Stimulated activated CD8-positive, alpha-beta memory T cell treated with anti-CD3 and anti-CD28 coated beads, Interleukin-15, amount 100 ng/mL, for 1 hour (primary cell): ENCODE measurements at places on chromosomes 6 and 20.

DNA sequence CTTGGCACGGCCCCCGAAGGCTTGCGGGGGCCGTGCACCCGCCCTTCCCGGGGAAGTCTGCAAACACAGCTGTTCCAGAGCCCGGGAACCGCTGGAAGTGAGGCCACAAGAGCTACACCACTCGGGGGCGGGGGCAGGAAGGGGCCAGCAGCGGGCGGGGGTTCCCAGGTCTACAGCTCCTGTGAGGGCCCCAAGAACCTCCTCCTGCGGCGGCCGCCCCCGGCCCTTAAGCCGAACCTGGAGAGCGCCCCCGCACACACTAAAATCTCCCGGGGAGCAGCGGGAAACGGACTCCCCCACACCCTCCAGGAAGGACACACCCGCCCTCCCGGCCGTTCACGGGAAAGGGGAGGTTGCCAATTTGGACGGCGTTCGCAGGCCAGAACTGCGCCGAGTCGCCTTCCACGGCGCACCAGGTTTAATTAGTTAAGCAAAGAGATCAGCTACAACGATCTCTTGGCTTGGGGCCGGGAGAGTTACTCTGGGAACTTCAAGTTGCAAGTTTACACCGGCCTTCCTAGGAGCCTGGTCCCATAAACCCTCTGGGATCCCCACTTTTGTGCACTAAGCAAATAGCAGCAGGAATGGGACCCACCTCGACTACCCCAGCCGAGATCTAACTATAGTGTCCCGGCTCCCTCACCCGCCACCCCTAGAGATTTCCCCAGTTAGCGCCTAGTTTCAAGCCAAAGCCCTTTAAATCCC, 1.7 kb downstream of the JAG1 start:
- DNase-seq = no peak

DNA sequence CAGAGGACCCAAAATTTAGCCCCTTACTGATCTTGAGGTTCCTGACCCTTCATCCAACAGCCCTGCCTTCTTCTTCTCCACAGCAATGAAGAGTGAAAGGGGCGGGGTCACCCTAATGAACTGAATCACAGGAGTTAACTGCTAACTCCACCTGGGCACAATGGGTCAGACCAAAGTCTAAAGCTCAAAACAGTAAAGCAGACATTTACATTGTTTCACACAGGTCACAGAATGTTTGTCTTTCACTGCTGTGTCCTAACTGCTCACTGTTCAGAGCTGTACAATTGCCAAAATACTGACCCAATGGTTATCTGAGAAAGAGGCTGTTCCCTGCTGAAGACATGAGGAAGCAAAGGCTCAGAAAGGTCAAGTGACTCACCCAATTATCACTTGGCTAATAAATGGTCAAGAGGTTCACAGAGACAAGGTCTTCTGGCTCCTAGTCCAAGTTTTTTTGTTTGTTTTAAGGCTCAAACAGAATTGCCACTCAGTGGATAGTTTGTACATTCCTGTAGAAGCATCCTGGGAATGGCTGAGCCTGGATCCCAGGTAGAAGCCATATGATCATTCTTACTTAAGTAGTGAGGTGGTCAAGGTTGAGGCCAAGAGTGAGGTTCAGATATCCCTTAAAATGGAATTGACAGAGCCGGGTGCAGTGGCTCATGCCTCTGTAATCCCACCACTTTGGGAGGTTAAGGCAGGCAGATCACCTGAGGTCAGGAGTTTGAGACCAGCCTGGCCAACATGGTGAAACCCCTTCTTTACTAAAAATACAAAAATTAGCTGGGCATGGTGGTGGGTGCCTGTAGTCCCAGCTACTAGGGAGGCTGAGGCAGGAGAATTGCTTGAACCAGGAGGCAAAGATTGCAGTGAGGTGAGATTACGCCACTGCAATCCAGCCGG, 35.1 kb upstream of the FAM83C start:
- DNase-seq = no peak

DNA sequence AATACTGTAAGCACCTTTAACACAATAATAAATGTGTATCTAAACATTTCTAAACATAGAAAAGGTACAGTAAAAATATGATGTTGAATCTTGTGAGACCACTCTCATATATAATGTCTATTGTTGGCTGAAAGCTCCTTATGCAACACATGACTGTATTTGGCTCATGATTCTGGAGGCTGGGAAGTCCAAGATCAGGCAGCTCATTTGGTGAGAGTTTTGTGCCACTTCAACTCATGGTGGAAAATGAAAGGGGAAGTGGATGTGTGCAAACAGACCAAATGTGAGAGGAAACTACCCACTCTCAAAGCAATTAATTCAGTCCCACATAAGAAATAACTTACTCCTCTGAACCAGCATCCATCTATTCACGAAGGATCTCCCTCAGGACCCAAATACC, 257.7 kb upstream of the OPRM1 start:
- no peak for DNase-seq

DNA sequence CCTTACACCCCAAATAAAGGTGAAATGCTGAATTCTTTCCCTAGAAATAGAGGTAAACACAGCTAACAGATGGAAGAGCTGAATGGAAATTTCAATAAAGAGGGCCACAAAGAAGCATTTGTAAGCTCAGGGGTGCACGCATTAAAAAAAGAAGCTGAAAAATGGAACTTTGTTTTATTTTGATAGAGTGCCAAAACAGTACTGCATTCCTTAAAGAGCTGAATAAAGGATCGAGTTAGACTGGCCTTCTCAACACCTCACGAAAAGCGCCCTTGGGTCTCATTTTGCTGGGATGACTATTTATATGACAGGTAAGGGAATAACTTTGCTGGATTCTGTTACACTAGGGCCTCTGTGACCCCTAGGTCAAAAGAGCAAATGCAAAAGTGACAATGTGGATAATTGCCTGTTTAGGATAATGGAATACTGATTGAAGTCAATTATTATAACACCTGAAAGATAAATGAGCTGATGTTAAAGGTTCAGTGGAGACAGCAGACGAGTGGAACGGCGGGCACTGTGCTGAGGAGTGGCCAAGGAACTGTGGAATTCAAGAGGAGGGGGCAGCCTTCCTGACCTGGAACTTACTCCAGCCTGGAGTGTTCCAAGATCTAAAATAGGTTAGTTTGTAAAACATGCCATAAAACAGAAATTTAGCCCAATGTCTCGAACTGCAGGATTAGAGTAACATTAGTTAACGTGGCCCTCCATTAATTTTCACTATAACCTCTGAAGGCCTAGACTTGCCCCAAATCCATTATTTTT, 168.4 kb downstream of the FOXC1 start:
- DNase-seq = no peak

DNA sequence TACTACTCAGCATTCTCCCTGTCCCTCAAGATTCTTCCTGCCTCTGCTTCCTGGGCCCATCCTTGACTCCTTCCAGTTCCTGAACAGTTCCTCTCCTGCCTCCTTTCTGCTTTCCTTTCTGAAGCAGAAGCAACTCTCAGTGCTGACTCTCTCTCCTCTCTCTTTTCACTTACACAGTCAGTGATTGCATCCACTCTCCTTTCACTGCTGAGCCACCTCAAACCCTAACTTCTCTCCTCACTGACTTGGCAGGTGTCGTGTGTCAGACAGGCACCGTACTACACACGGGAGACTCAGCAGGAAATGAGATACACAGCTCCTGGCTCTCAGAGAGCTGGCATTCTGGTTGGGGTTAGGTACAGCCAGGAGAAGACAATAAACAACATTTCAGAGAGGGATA, 5.6 kb downstream of the ABHD16A start:
- DNase-seq = no peak

DNA sequence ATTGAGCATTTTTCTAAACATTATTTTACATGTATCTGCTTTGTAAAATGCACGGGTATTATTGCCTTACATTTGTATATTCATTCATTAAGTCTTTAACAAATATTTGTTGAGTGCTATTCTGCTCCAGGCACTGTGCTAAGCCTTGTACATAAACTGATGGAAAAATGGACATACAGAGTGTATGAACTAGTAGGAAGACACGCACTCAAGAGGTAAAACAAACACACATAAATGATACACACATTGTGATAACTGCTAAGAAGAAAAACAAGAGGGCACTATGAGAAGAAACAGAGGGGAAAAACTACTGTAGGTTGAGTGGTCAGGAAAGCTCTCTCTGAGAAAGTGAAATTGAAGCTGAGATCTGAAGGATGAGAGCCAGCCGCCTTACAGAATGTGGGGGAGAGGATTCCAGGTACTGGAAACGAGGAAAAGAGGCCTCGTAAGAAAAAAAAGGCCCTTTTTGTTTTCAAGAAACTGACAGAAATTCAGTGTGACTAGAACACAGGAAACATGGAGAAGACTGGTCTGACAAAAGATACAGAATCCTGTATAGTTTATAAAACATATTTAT, 117.5 kb downstream of the EYA4 start:
- no peak for DNase-seq

- DNase-seq = no peak
These were observed 145.2 kb downstream of the SYCP2 start for GRCh38 chr20:59788196-59788735.

DNA sequence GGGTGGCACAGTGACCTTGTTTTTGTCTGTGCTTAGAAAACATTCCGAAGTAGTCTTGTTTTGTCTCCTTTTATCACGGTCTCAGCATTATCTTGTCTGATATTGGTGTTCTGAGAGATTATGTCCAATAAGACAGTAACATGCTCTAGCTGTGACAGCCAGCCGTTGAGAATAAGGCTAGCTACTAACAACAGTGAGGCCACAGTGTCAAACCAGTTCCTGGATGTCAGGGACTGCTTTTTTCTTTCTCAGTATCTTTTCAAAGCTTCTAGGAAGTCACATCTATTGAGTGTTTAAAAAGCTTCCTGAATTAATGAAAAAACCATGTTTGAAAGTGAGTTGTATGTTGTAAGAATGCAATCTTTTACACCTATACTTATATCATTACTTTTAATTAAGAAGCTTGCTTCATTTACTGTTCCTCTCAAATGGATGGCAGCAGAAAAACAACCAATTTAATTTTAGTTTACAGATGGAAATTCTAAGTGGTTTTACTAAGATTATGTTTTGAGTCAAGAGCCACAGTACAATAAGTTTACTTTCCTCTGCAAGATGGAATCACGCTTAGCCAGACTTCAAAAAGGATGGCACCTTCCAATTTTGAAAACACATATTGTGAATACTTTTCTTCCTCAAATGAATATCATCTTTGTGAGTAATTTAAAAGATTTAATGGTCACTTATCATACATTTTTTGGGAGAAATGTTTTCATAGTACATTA, 53.1 kb downstream of the MAP3K7 start:
- DNase-seq = no peak

DNA sequence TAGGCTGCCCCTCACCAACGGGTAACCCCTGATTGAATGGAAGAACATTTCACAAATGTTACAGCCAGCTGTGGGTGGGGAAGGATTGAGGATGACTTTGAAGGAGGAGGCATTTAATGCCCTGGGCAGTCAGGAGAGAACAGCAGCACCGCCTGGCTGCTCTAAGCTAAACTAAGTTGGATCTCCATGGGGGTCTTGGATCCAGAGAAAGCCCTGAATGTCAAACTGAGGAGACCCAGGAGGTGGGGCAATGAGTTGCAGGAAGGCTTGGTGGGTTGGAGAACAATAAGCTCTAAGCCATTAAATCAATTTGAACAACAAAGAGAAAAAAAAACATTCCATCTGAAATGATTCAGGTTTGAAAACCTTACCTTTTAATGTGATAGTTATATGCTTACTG, 35.4 kb downstream of the TMX4 start:
- DNase-seq = no peak

DNA sequence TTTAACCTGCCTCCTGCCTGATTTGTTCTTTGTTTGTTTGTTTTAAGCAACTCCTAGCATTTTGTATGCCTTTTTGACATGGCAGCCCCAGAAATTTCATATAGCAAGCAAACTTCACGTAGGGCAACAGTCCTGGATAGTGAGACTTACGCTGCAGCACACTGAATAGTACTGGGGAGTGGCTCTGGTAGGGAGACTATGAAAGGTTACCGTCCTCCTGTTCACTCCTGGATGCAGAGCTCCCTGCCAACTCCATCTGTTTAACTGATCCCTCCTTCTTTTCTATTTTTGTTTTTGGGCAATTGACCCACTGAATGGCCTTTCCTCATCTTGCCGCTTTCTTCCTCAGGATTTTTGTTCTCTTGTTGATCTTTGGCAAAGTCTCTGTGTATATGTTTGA, 44.5 kb upstream of the BMP6 start:
- DNase-seq = no peak

DNA sequence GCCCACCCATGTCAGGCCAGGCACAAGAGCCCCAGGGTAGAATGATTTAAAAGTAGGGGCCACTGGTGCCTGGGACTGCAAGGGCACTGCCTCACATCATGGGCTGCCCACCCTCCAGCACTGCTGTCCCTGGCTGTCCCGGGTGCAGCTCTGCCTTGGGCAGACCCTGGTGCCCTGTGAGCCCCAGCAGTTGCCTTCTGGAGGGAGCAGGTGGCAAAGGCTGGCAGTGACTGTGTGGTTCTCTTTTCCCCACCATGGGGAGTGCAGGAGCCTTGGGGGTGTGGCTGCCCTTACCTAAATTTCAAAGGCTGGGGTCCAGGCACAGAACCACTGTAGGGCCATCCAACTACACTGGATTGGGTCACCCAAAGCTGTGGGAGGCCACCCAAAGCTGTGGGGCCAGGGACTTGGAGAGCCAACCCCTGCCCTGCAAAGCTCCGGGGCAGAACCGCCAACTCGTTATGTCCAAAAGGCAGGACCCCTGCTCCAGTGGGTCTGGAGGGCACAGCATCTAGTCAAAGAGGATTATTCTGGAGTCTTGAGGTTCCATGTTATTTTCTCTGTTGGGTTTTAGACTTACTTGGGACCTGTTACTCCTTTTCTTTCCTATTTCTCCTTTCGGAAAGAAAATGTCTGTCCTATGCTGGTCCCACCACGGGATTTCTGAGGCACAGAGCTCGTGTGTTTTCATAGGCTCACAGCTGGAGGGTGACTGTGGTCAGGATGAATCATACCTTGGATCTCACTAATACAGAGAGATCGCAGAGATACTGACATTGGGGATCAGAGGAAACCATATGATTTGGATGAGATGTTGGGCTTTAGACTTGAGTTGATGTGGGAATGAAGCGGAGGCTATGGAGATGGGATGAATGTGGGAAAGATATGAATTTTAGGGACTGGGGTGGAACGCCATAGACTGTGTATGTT, 65.3 kb downstream of the RAMACL start:
- no peak for DNase-seq

DNA sequence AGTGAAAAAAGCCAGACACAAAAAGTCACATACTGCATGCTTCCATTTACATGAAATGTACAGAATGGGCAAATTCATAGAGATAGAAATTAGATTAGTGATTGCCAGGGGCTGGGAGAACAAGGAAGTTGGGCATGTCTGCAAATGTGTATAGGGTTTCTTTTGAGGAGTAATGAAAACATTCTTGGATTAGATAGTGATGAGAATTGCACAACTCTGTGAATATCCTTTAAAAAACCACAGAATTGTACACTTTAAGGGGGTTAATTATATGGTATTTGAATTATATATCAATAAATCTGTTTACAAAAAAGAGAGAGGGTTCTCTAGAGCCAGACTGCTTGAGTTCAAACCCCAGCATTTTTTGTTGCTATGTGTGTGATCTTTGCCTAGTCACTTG, 188.1 kb downstream of the CDC5L start:
- DNase-seq = no peak

GRCh38 chr6:28696682-28697081, 171.0 kb downstream of the GPX5 start:
- DNase-seq = no peak
